ENCODE measurements at places on chromosomes 1 and 21.

GRCh38 chr1:2555634-2556276 is 416 bp upstream of the TNFRSF14 start:
- peak; percentile 71 for DNase-seq

GRCh38 chr1:115925467-115925866 is 50.8 kb upstream of the SLC22A15 start:
- DNase-seq = no peak

DNA sequence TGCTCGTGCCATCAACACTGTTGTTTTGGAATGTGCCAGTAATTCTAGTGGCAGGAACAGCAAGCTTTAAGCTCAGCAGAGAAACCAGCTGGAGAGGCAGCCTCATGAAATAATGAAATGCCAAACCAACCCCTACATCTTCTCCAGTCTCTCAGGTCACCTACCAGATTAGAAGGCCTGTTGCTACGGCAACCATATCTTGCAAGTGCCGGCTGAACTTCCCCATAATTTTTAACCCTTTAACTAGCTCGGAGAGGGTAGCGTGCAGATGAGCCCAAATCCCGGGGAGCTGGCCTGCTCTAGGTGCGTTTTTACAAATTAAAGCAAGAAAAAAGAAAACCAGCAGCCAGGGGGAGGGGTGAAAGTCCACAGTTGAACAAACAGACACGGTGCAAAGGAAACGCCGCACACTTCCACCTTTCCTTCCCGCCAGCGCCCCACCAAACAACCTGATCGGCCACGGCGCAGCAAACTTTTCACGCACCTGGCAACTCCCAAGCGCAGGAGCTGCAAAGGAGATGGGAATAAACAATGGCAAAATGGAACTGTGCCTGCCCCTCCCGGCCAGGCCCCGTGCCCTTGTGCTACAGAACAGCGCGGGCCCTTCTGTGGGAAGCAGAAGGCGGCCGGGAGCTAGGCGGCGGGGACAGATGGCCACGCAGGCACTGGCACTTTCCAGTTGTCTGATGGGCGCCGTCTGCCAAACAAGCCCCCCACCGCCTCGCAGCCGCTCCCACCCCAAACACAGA is 50.1 kb downstream of the SSBP3 start:
- no peak for DNase-seq

DNA sequence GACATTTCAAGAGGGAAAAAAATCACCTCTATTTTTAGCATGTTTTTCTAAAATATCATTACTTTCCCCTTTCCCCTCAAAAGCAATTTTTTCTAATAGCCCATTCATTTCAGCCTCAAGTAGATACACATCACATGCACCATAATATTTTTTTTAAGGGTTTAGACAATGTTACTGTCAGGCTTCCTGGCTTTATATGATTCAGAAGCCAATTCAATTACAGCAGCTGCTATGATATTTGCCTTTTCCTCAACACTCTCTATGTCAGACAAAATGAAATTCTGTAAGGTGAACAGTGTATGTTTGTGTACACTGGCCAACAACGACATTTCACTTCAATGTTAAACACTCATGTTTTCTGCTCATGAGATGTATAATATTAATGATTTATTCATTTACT is 46.5 kb downstream of the OMA1 start:
- no peak for DNase-seq

GRCh38 chr21:17495680-17496079 is 17.2 kb upstream of the CXADR start:
- DNase-seq = no peak

- DNase-seq = no peak
These were observed 32.5 kb upstream of the SLC19A1 start for GRCh38 chr21:45574691-45575090.

Data from CD4-positive, alpha-beta T cell treated with Interleukin-6 at 100 ng/mL for 8 hours (primary cell).